ENCODE measurements at places on chromosomes 2 and 18.

DNA sequence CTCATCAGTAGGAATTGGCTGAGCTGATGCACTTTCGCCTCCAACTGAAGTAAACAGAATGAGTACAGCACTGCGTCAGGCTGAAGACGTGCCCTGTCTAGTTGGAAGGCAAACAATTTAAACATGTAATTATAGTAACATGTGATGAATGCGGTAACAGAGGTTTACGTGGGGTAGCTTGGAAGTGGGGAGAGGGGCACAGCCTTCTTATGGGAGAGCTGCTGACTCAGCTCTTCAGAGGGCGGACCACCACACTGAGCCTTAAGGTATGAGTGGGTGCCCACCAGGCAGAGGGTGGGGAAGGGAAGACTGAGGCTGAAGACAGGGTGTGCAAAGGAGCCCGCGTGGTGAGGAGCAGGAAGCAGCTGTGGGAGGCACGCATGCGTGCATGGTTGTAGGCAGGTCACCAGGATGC lies 6.2 kb upstream of the EHD3 start:
- no peak for DNase-seq

DNA sequence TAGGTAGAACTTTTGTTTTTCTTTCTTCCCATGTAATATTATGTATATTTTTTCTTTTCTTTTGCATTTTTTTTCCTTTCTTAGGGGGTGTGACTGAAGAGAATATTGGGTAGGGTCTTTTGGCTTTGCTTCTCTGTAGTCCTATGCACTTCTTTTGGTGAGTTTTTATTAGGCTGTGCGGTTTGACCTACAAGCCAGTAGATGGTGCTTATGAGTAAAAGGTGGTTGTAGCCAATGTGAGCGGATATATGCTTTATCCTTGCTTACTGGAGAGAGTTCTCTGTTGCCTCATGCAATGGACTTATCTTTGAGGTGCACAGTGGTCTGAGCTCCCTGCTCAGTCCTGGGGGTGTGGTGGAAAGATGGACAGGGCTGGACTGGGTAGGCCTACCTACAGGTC lies 52.7 kb downstream of the DSEL start:
- no peak for DNase-seq

- DNase-seq = no peak
These were observed 30.5 kb downstream of the ZNF516 start for GRCh38 chr18:76464281-76465259.

DNA sequence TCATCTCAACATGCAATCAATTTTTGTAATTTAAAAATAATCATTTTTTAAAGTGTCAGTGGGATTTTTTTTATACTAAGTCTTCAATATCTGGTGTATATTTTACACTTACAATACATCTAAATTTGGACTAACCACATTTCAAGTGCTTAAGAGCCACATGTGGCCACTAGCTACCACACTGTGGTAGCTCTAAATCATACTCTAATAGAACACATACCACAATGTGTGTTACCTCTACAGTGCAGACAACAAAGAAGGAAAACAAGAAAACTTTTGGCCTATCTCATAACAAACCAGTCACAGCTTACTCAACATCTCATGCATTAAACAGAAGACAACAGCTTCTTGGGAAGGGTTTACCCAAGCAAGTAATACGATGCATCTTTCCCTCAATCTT lies 24.5 kb downstream of the PIAS2 start:
- no peak for DNase-seq

- no peak for DNase-seq
These were observed 2.0 kb upstream of the RALB start for GRCh38 chr2:120250640-120251039.

DNA sequence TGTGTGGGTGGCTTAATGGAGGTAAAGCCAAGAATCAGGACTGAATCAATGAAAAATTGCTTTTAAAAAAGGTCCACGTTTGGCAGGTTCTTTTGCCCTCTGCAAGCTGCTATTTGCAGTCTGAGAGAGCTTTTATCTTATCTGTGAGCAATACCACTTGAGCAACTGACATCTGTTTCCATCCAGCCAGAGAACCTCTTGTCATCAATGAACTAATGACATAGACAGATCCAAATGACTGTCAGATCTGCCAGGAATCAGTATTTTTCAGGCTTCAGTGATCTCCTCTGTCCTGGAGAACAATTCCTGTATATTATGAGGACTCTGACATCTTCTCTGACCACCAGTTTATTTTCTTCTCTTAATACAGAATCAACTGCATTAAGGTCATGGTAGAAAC lies 608.1 kb downstream of the LRP1B start:
- no peak for DNase-seq

DNA sequence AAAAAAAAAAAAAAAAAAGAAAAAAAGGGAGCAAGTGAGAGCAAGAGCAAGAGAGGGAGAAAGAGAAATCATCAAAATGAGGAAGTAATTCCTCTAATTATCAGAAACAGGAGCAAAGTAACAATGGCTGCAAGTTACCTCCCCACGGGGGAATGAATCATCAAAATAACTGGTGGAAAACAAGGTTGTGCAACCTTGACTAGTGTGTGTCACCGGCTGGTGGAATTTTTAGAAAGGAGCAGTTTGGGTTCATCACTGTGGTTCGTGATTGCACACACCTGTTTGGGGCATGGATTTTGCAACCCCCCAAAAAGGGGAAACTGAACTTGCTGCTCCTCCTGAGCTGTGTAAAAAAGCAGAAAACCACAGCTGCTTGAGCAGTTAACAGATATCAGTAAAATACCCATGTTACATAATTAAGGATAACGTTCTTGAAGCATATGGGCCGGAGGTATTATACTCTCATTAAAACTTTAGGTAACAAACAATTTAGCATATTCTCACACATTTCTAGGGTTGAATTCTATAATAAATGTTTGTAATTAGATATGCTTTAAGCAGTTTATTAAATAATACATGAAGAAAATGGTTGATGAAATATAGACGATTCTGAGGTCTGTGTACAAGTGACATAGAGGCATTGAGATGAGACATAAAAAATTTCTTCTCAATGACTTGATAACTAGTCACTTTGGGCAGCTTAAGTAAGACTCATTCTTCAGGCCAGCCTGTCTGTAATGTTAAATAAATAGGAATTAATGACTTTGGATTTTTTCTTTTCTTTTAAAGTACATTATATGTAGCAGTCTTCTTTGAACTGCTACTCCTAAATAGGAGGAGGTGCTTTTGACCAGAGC lies 184.2 kb upstream of the ZEB2 start:
- peak; percentile 60 for DNase-seq

GRCh38 chr18:3151399-3152264 lies 68.1 kb downstream of the MYOM1 start:
- DNase-seq = no peak

DNA sequence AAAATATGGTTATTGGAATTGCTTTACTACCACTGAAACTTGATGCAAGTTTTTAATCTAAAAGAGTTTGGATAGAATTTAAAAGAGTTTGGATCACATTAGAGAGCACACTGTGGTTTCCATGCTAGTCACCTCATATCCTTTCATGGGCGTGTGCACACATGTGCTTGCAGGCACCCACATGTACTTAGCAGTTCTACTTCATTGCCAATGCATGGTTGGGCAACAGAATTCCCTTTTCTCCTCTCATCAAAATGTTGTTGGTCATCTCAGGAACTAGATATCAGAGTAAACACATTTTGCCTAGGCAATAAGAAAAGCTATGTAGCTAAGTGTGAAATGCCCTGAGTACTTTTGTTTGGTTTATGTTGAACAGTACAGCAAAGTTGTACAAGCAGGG lies 254.1 kb upstream of the RASGRP3 start:
- no peak for DNase-seq

- no peak for DNase-seq
These were observed 334.4 kb upstream of the THUMPD2 start for GRCh38 chr2:40113272-40113968.

DNA sequence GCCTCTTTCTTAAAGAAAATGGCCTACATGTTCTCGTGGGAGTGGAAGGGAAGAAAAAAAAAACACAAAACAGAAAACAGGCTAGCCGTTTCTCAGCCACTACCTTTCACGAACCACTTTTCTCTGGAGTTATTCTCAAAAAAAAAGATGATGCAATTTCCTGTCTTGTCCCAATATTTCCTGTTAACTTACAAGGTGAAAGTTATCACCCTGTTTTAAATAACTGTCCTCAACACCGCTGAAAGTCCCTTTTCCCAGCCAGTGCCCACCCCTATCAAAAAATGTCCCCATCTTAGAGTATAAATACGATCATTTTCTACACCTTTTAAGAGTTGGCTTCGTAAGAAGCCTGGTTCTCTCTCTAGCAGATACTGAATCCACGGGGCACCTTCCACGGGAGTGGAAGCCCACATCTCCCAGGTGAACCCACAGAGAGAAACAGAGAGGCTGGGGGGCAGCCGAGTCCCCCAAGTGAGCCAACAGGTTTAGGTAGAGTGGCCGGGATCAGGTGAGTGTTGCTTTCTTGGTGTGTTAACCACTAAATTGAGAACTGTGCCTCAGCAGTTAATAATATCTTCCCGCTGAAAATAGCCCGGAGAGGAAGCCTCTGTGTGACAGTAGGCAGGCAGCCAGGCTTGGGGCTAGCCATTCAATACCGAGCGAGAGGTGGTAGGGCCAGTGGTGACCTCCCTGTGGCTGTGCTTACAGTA lies 15.9 kb downstream of the SMAD7 start:
- DNase-seq = no peak

DNA sequence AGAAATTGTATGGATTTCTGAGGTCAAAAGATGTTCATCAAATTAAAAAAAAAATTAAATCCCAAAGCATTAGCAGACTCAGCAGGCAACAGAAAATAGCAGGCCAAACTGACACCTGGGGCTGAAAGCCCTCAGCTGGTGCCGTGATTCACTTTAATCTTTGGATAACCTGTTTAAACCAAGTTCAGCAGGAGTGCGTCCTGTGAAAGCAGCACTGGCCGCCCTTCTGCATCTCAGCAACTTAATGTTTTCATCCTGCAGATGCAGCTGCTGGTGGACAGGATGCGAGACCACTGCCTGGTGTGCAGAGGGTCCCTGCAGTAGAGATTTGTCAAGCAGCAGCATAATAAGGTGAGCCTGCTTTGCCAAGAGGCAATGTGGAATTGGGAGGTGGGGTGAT lies 41.2 kb downstream of the CCDC68 start:
- DNase-seq = no peak

- no peak for DNase-seq
These were observed 62.4 kb upstream of the TWIST2 start for GRCh38 chr2:238785528-238785860.

GRCh38 chr2:147844697-147845410 lies at the start of gene ACVR2A:
Gene ACVR2A, plus strand, starts transcription at chr2:147845029. Its CDS starts 124 bp downstream, at chr2:147845153.
- DNase-seq = peak; percentile 15

DNA sequence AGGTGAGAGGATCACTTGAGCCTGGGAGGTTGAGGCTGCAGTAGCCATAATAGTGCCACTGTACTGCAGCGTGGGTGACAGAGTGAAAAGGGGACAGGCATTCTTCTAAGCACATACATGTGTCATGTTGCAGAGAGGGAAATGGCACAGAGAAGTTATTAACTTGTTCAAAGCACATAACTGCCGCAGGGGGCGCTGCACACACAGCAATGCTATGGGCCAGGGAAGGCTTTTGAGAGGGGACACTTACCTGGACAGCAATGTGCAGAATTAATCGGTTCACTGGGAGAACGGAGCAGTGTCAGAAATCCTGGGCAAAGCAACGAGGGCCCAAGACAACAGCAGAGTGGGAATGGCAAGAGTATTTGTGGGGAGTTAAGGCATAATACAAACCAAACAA lies 2.4 kb downstream of the SCYGR8 start:
- no peak for DNase-seq

DNA sequence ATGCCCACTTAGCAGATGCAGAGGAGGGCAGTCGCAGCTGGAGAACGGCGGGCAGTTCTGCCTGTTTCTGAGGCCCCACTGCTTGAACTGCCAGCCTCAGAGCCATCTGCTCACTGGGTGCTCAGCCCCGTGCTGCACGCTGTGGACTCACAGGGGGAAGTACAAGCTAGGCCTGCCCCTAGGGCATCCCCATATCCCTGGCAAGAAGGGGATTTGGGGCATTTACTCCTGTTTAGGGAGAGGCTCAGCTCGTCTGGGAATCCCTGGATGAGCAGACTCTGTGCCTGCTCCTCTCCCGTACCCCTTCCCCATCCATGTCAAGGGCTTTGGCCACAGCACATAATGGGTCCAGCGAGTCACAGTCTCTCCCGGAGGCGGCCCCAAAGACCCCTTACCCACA lies 169.8 kb upstream of the PKDCC start:
- DNase-seq = no peak

DNA sequence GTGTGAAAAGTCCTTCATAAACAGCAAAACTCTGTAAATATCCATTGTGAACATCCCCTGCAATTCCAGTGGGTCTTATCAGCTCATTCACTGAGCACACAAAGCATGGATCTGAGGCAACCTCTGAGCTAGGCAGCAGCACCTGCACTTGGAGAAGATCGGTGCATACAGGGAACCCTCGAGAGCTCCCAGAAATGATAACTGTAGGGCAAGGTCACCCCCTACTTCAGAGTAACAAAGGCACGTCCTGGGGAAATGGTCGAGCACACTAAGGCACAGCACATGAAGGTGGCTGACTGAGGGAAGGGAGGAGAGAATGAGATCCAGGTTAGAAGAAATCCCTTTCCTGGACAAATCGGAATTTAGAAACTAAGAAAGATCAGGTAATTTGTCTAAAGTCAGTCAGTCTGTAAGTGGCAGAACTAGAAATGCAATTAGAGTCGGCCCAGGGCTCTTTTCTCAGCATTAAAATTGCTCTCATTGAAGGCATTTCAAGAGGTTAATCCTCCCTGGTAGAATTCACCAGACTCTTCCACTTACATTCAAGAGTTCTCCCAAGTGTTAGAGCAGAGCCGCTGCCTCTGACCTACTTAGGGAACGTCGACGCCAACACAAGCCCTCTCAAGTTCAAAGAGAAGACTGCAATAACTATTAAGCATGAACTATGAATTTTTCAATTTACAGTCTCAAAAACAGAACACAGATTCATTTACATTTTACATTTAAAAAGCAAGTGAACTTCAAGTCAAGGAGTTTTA lies 45.9 kb downstream of the PXDN start:
- DNase-seq = no peak

- DNase-seq = no peak
These were observed 46.2 kb upstream of the CCDC141 start for GRCh38 chr2:179096090-179096489.

DNA sequence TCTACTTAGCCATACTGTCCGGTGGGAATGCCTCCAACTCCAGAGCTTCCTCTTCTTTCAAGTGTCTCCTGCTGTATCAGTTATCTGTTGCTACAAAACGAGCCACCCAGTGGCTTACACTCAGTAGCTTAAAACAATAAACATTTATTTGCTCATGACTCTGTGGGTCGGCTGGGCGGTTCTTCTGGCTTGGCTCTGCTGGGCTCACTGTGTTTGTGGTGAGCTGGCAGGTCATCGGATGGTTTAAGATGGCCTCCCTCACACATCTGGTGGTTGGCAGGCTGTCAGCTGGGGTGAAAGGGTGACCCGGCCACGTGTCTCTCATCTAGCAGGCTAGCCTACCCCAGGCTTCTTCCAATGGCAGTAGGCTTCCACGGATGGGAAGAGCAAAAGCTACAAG lies 122.4 kb upstream of the SLC1A4 start:
- peak; percentile 92 for DNase-seq

DNA sequence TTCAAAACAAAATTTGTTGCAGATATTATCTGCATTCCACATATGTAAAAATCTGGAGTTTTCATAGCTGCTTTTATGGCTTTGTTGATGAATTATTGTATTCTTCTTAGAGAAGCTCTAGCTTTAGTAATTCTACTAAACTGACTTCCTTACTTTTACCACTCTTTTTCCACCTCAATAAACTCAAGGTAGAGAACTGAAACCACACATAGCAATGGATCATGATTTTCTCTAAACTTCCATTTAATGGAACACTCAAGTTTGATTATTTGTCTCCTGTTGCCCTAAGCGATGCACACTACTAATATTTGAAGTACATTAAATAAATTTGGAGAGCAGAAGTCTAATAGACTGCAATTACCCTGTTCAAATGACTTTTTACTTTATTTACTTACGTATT lies 192.0 kb downstream of the NBAS start:
- no peak for DNase-seq
